Vein endothelial cell (primary cell): ENCODE measurements at places on chromosomes 3 and 15. TPM values are rescaled to one million over a fixed set of nuclear protein-coding genes. Genes with fewer than 3 reads are reported as not detected.

The ST8SIA2 gene
- total RNA-seq: not detected in 2 replicates

The P2RY12 gene
- not detected in 2 replicates for total RNA-seq

The SCG3 gene
- 0.10 TPM in 1 of 2 replicates, not detected in the other for total RNA-seq

The GRK7 gene
- not detected in 2 replicates for total RNA-seq

The GRIP2 gene
- total RNA-seq: not detected in 2 replicates

The PRSS50 gene
- total RNA-seq: not detected in 2 replicates

The ATP13A5 gene
- not detected in 2 replicates for total RNA-seq

The DPPA2 gene
- not detected in 2 replicates for total RNA-seq

The PXYLP1 gene
- 0.65 and 0.86 TPM in 2 replicates for total RNA-seq

The IL20RB gene
- total RNA-seq: 0.33 and 1.3 TPM in 2 replicates

The FRMD4B gene
- 174 and 184 TPM in 2 replicates for total RNA-seq

The NTRK3 gene
- under 0.01 TPM in 2 replicates for total RNA-seq

The DOCK3 gene
- under 0.01 and 0.19 TPM in 2 replicates for total RNA-seq

The HHATL gene
- not detected in 2 replicates for total RNA-seq

The AADACL2 gene
- not detected in 2 replicates for total RNA-seq

The SNX33 gene
- 12.4 and 18.9 TPM in 2 replicates for total RNA-seq

The SAMD7 gene
- not detected in 2 replicates for total RNA-seq

The LARP6 gene
- total RNA-seq: 12.1 and 14.7 TPM in 2 replicates

The FAN1 gene
- 10.5 and 10.8 TPM in 2 replicates for total RNA-seq

The GUCA1C gene
- not detected in 2 replicates for total RNA-seq

The MCF2L2 gene
- total RNA-seq: 0.65 and 1.2 TPM in 2 replicates
